ENCODE measurements at places on chromosomes 12 and 14.

- DNase-seq: no peak
These were observed 147.2 kb downstream of the DACT1 start for GRCh38 chr14:58784931-58785330.

GRCh38 chr14:85437148-85437547 is 92.8 kb upstream of the FLRT2 start:
- no peak for DNase-seq

GRCh38 chr12:105329926-105330282 is 587 bp upstream of the C12orf75 start:
- no peak for DNase-seq

DNA sequence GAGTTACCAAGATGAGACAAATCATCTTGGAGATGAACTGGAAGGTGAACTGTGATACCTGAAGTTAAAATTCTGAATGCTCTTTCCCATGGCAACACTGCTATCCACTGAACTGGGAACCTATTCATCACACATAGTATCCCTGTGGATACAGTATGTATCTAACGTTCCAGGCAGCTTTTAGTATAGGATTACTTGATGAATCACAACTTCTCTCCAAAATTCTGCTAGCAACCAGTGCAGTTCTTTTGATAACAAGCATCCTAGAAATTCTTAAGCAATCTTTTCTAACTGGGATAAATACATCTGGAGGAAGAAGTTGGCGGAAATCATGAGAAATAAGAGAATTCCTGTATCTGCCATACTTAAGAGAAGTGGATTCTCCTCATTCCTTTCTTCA is 66.4 kb downstream of the PAWR start:
- no peak for DNase-seq

GRCh38 chr12:48977290-48978281 is 536 bp upstream of the WNT1 start:
- peak; percentile 91 for DNase-seq

GRCh38 chr14:93991649-93992048 is 5.5 kb upstream of the CCDC197 start:
- DNase-seq: no peak

Measured in GM13977 (cell line).